ENCODE measurements at places on chromosomes 6 and 20. TPM values are rescaled to one million over a fixed set of nuclear protein-coding genes. Genes with fewer than 3 reads are reported as not detected.

- no peaks in the 10 kb centered on the region for H3K27me3 ChIP-seq
- no peak overlapping the region for H3K4me3 ChIP-seq
- no peak overlapping the region for H3K27ac ChIP-seq
- no peaks in the 10 kb centered on the region for H3K36me3 ChIP-seq
These were observed 9.2 kb upstream of the LY86 start for GRCh38 chr6:6579281-6579680.

DNA sequence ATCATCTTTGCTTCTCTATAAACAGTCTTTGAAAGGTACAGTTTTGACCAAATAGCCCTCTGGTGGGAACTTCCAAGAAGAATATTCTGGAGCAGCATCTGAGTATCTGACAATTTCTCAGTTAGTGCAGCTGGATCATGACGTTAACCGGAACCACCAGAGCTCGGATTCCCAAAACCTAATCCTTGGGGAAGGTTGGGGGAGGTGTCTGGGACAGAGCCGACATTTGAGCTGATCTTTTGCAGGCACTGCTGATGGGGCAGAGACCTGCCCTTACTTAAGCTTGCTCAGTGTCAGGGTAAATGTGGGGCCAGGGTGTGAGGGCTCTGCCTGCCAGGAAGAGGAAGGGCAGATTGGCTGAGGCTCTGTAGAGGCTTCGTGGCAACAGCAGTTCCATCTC lies 416.6 kb downstream of the DHX35 start:
- no peak for DNase-seq
- H3K4me3 ChIP-seq, result no peak overlapping the region
- H3K36me3 ChIP-seq, result no peaks in the 10 kb centered on the region
- no peaks in the 10 kb centered on the region for H3K27me3 ChIP-seq
- no peak overlapping the region for H3K27ac ChIP-seq

DNA sequence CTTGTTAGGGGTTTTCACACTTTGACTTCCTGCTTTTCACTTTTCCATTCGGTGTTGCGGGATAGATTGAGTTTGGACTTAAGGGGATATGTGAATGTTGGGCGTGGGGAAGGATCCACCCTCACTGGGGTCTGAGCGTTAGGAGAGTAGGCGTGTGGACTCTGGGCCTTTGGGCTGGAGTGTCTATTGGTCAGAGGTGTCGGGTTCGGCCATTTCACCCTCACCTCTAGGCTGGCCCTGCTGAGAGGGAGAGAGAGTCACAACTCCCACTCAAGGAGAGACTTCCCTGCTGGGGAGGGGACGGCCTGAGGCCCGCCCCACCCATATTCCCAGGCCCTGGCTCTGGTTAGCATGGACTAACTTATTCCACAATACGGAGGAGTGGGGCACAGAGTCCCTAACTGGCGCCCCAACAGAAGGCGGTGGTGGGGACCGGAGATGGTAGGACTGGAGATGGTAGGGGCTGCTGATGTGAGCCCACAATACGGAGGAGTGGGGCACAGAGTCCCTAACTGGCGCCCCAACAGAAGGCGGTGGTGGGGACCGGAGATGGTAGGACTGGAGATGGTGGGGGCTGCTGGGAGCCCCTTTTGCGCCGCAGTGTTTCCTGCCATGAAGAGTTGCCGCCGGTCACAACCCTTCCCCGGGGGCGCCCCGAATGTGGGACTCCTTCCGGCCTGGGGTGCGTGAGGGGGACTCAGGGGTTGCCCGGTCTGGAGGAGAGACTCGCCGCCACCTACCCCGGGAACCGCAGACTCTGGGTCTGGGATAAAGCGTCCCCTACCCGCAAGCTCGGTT lies 1.4 kb upstream of the PTPRA start:
- H3K36me3 ChIP-seq, result no peaks in the 10 kb centered on the region
- peak overlapping the region; percentile 91 for H3K27ac ChIP-seq
- H3K4me3 ChIP-seq, result peak overlapping the region; percentile 91

DNA sequence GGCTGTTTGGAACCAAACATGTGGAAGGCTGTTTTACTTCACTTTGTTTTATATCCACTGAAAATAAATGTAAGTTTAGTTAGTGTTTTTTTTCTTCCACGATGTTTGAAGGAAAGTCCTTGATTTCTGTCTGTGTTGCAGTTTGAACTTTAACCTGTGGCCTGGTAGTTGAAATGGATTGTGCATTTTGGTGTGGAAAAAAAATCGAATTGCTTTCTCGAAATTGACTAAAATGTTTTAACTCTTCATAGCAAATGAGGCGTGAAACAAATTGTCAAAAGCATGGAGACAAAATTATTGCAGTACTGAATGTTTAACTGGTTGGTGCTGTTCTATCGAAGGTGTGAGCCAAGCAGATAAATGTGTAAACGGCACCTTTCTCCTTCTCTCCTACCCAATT lies 24.5 kb downstream of the ARID1B start:
- H3K4me3 ChIP-seq, result no peak overlapping the region
- no peaks in the 10 kb centered on the region for H3K4me1 ChIP-seq
- DNase-seq, result no peak
- no peak overlapping the region for H3K27ac ChIP-seq

- peaks cover 12% of the 10 kb centered on the region for H3K36me3 ChIP-seq
- H3K27ac ChIP-seq, result no peak overlapping the region
- no peaks in the 10 kb centered on the region for H3K4me1 ChIP-seq
- no peaks in the 10 kb centered on the region for H3K27me3 ChIP-seq
These were observed 90.0 kb downstream of the ATP9A start for GRCh38 chr20:51678026-51678697.

DNA sequence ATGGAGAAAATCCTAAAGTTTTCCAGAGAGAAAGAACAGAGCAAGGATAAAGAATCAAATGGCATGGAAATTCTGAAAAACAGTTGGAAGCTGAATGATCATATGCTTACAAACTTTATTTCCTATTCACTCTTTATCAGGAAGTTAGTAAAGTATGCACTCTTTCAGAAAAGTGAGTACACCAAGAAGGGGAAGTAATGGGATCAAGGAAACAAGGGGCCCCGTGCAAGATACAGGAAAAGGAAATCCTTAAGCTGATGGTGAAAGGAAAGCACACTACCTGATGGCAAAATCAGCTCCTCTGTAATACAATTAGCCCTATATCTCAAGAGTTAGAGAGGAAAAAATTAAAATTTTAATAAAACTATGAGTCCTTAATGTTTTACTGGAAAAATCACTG lies 14.0 kb downstream of the CALHM6 start:
- H3K36me3 ChIP-seq, result no peaks in the 10 kb centered on the region
- H3K27me3 ChIP-seq, result no peaks in the 10 kb centered on the region
- H3K27ac ChIP-seq, result no peak overlapping the region
- no peaks in the 10 kb centered on the region for H3K4me1 ChIP-seq
- no peak overlapping the region for H3K4me3 ChIP-seq

- H3K27ac ChIP-seq, result no peak overlapping the region
- no peak overlapping the region for H3K4me3 ChIP-seq
- H3K27me3 ChIP-seq, result no peaks in the 10 kb centered on the region
- no peak for DNase-seq
These were observed 73.1 kb downstream of the ANKRD60 start for GRCh38 chr20:58155148-58155925.

DNA sequence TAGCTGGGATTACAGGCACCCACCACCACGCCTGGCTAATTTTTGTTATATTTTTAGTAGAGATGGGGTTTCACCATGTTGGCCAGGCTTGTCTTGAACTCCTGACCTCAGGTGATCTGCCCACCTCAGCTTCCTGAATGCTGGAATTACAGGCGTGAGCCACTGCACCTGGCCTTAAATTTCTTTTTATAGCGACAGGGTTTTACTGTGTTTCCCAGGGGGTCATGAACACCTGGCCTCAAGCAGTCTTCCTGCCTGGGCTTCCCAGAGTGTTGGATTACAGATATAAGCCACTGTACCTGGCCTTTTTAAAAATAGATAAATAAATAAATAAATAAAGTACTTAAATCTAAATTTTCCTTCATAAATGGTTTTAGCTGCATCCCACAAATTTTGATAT lies 57.5 kb downstream of the LIN28B start:
- H3K27me3 ChIP-seq, result no peaks in the 10 kb centered on the region
- H3K4me3 ChIP-seq, result no peak overlapping the region
- no peak overlapping the region for H3K27ac ChIP-seq
- no peaks in the 10 kb centered on the region for H3K36me3 ChIP-seq
- DNase-seq, result no peak

DNA sequence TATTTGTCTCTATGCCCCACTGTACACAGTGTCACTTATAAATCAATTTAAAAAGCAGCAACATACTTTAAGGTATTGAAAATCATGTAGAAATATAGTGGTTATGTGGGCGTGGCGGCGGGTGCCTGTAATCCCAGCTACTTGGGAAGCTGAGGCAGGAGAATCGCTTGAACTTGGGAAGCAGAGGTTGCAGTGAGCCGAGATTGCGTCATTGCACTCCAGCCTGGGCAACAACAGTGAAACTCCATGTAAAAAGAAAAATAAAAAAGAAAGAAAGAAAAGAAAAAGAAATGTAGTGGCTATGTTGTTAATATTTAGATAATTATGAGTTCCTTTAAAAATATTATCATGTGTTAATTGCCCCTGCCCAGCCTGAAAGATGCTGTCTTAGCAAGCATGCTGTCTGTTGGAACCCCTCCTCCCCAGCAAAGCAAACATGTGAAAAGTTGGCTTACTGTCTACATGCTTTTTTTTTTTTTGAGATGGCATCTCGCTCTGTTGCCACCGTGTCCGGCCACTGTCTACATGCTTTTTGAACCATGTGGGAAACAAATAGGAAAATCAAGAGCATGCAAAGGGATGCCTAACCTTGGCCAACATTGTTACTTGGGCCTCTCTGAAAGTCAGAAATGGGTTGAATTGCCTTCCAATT lies 151.4 kb upstream of the TSHZ2 start:
- H3K27me3 ChIP-seq, result no peaks in the 10 kb centered on the region
- H3K36me3 ChIP-seq, result no peaks in the 10 kb centered on the region
- no peak overlapping the region for H3K4me3 ChIP-seq
- DNase-seq, result no peak
- no peaks in the 10 kb centered on the region for H3K4me1 ChIP-seq

- H3K4me1 ChIP-seq, result no peaks in the 10 kb centered on the region
- H3K27ac ChIP-seq, result no peak overlapping the region
- H3K27me3 ChIP-seq, result no peaks in the 10 kb centered on the region
- H3K36me3 ChIP-seq, result peaks cover 3% of the 10 kb centered on the region
- no peak for DNase-seq
These were observed 66.1 kb downstream of the B4GALT5 start for GRCh38 chr20:49647550-49647949.

DNA sequence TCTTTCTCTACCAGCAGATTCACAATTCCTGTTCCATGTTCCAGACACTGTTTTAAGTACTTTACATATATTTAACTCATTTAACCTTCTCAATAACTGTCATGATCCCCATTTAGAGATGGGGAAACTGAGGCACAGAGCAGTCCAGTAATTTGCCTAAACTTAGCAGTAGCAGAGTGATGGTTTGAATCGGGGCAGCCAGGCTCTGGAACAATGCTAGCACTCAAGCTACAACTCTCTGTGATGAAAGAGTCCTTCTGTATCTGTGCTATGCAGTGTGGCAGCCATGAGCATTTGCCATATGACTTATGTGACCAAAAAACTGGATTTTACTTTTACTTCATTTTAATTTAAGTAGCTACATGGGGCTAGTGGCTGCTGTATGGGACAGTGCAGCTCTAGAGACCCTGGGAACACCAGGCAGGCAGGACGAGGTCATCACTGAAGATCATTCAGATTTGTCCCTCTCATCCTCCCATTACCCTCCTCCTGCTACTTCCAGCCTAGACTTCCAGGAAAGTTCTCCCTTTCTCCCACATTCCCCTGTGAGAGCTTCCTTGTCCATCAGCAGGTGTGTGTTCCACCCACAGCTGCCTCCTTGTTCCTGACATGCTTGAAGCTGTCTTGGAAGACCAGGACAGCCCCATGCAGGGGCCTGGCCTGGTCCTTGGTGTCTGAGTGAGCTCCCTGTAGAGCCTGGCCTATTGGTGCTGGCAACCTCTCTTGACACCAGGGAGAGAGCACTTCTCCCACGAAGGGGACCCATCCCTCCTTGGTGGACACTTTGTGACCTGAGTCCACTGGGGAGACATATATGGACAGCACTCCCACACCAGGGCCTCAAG lies 157.0 kb downstream of the MRPL14 start:
- no peaks in the 10 kb centered on the region for H3K27me3 ChIP-seq
- no peak for DNase-seq
- H3K27ac ChIP-seq, result no peak overlapping the region

DNA sequence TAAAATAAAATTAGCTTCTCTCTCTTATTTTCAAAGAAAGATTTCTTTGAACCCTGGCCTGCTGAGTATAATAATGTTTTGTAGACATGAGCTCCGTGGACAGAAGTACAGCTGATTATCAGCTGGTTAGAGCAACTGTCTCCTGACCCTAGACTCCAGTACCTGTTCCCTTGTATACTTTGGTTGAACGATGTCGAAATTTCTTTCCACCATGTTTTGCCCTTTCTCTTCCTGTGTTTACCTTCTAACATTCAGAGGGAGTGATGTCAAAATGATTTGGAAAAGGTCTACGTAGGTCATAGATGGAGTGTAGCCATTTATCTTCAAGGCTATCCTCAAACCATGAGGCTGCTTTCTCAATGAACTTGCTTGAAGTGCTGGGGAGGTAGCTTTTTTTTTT lies 16.8 kb upstream of the ADTRP start:
- no peak overlapping the region for H3K4me3 ChIP-seq
- H3K27ac ChIP-seq, result no peak overlapping the region
- no peak for DNase-seq
- no peaks in the 10 kb centered on the region for H3K4me1 ChIP-seq

- no peak for DNase-seq
- peak overlapping the region; percentile 66 for H3K4me3 ChIP-seq
- H3K36me3 ChIP-seq, result no peaks in the 10 kb centered on the region
- H3K4me1 ChIP-seq, result peaks cover 18% of the 10 kb centered on the region
- H3K27me3 ChIP-seq, result no peaks in the 10 kb centered on the region
- no peak overlapping the region for H3K27ac ChIP-seq
These were observed 1.1 kb downstream of the FANCE start for GRCh38 chr6:35453236-35453635.

The CLVS2 gene
- total RNA-seq, result 7.5 TPM

The MICB gene
- total RNA-seq, result 1.5 TPM

The SLC4A11 gene
- not detected for total RNA-seq

The TAGAP gene
- total RNA-seq, result 1.4 TPM

The HLA-DMA gene
- 22.2 TPM for total RNA-seq

The CRIP3 gene
- not detected for total RNA-seq

The AGER gene
- 2.8 TPM for total RNA-seq

The TP53TG5 gene
- total RNA-seq, result not detected

The CBLN4 gene
- total RNA-seq, result not detected
